ENCODE measurements at places on chromosomes 1 and 21.

DNA sequence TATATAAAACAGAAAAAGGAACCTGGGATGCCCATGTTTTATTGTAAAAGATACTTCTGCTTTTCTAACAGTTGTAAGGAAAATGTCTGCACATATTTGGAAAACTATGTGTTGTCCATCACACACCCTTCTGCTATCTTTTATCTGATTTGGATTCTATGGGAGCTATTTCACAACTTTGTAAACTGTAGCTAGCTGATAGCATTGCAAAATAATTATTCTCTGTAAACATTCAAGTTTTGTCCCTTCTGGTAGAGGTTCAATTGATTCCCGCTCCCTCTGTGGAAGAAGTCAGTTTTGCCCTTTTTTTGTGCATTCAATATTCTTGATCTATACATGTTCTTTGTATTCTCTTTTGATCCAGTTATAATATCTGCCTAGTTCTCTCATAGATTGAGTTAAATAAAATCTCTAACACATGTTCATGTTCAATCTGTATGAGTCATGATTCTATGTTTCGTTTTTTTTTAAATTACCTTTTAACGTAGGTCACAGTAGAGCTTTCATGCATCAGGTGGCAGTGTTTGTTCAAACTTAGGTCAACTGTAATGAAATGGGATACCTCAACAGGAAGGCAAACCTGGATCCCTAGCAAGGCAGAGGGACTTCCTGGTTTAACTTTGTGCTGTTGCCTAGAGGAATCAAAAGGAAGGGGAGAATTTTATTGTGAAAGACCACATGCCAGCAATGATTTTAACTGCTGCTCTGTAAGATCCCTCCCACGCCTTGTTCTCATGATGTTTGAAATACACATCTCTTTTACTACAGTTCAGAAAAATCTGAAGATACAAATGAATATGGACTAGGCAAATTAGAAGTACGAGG is 26.0 kb upstream of the BCL9 start:
- peak; percentile 40 for DNase-seq

- DNase-seq: no peak
Measured at GRCh38 chr1:197106869-197107268, 39.6 kb downstream of the ASPM start.

- DNase-seq: no peak
Measured at GRCh38 chr1:165542647-165543046, 1.2 kb upstream of the LRRC52 start.

GRCh38 chr1:67525053-67525760 is 95.0 kb upstream of the SERBP1 start:
- no peak for DNase-seq

DNA sequence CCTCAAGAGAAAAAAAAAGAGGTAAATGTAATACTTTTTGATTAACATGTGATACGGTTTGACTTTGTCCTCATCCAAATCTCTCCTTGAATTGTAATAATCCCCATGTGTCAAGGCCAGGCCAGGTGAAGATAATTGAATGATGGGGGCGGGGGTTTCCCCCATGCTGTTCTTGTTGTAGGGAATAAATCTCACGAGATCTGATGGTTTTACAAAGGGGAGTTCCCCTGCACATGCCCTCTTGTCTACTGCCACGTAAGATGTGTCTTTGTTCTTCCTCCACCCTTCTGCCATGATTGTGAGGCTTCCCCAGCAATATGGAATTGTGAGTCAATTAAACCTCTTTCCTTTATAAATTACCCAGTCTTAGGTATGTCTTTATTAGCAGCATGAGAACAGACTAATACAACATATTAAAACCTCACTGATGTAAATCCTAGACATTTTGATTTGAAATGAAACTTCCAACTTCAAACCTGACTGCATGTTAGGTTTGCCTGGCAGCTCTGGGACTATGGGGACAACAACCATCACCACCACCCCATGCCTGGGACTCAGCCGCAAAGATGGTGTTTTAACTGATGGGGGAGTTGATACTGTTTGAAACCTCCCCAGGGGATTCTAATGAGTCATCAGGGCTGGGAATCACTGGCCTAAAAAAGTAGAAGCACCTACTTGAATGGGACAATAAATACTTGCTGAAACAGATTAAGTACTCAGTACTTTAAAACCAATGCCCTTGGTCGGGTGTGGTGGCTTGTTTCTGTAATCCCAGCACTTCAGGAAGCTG is 32.8 kb upstream of the BACH1 start:
- no peak for DNase-seq

DNA sequence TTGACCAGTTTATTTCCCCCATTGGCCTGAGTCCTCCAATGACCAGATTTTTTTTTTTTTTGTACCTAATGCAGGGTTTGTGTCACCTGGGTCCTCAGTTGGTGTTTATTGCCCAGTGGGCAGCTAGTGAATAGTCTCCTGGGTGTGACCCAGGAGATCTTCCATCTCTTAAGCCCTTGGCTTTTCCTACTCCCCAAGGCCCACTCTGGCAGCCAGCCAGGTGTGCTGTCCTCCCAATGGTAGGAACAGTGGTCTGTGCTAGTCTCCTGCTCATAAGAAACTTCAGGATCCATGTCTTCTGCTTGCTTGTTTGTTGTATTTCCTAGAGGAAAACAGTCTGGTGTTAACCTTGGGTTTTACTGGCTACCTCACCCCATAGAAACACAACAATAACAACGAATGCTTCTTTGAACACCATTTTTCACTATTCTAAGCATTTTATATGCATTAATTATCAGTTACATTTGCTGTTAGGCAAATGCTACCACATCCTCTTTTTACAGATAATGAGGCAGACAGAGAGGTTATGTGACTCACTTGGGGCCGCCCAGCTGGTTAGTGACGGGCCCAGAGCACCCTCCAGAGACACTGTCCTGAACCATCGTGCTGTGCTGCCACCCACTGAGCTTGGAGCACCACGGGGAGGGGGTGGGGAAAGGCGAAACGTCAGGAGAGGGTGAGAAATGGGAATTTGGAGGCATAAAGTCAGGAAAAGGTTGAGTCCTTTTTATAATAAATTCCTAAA is 107.5 kb downstream of the HIVEP3 start:
- peak; percentile 89 for DNase-seq

DNA sequence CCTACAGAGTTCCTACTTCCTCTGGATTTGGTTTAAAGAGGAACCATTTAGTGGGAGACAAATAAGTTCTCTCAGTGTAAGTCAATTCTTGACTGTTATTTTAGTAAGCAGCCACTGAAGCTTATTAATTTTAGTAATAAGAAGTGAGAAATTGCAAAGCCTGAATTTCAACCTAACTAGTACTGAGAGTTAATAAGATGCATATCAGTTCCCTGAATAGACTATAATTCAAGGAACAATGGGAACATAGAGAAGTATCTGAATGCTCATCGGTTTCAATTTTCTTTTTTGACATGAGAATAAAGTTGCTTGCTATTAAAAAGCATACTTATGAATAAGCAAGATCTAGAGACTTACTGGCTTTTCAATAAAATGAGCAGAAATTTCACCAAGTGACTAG is 8.0 kb upstream of the PPT1 start:
- DNase-seq: no peak

- DNase-seq: no peak
Measured at GRCh38 chr1:44784094-44785028, 3.6 kb downstream of the BEST4 start.

DNA sequence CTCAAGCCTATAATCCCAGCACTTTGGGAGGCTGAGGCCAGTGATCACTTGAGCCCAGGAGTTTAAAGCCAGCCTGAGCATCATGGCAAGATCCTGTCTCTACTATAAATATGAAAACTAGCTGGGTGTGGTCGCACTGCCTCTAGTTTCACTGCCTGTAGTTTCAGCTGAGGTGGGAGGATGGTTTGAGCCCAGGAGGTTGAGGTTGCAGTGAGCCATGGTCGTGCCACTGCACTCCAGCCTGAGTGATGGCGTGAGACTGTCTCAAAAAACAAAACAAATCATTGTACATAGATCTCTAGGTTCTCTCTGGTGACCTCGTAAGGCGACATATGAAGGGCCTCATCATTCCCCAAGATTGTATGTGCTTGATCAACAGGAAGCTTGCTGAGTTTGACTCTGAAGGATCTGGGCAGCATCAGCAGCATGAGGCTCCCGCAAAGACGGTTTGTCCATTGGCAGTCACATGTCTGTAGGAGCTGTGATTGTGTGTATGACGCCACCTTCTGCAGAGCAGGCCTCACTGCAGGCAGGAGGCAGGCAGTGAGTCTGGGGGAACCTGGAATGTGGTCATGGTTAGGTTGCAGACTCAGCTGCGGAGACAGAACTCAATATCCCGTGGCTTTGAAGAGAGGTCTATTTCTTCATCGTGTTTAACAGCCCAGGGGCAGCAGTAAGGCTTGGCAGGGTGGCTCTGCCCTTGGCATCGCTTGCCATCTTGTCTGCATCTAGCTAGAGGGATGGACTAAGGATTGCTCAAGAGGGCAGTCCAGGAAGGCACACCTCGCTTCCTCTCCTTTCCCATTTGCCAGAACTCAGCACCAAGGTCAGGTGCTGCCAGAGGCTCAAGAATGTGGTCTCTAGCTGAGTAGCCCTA is 14.0 kb downstream of the ATP5PO start:
- no peak for DNase-seq

DNA sequence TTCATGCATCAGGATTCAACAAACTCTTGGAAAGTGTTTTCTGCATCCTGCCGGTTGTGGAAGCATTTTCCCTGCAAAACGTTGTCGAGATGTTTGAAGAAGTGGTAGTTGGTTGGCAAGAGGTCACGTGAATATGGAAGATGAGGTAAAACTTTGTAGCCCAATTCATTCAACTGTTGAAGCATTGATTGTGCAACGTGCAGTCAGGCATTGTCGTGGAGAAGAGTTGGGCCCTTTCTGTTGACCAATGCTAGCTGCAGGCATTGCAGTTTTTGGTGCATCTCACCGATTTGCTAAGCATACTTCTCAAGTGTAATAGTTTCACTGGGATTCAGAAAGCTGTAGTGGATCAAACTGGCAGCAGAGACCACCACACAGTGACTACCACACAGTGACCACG is 57.0 kb upstream of the PRDM2 start:
- no peak for DNase-seq

GRCh38 chr21:41973861-41974751 is 20.3 kb upstream of the C2CD2 start:
- peak; percentile 26 for DNase-seq

DNA sequence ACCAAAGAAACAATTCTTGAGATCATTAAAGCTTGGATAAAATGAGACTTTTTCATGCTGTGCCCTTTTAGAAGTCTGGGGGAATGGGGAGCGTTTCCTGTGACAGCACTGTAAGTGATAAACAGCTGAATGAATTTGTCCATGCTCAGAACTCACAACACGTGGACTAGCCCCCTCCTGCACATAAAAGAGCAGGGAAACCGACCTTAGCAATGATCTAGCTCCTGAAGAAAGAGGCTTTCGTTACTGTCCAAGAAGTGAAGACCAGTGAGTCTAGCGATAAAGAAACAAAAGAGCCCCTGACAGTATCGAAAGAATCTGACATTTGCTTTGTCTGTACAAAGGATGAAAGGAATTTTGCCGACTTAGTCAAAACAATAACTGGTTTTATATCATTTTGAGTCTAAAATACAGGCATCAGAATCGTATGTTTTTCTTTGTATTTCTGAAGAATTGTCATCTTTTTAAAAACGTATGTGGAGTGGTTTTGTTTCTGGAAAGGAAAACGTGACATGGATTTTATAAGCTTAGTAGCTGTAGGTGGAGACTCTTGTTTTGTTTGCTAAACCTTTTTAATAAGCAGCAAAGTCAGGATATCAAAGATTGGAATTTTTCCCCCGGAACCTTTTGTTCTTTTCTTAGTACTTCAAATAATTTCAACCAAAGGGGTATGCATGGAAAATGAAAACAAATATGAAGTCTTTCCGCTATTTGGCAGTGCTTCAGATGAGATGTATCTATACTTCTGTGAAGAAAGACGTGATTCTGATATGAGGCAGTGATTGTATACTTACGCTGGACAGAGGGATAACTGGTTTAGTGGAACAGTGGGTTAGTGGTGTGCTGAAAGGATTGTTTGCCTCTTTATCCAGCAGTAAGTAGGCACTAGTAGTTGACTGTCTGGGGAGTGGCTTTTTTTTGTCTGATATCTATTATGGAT is 61.0 kb downstream of the MAST2 start:
- DNase-seq: no peak

- DNase-seq: no peak
Measured at GRCh38 chr1:162475089-162475488, 22.5 kb upstream of the UHMK1 start.

- DNase-seq: no peak
Measured at GRCh38 chr1:6674771-6675170, 26.8 kb downstream of the DNAJC11 start.

DNA sequence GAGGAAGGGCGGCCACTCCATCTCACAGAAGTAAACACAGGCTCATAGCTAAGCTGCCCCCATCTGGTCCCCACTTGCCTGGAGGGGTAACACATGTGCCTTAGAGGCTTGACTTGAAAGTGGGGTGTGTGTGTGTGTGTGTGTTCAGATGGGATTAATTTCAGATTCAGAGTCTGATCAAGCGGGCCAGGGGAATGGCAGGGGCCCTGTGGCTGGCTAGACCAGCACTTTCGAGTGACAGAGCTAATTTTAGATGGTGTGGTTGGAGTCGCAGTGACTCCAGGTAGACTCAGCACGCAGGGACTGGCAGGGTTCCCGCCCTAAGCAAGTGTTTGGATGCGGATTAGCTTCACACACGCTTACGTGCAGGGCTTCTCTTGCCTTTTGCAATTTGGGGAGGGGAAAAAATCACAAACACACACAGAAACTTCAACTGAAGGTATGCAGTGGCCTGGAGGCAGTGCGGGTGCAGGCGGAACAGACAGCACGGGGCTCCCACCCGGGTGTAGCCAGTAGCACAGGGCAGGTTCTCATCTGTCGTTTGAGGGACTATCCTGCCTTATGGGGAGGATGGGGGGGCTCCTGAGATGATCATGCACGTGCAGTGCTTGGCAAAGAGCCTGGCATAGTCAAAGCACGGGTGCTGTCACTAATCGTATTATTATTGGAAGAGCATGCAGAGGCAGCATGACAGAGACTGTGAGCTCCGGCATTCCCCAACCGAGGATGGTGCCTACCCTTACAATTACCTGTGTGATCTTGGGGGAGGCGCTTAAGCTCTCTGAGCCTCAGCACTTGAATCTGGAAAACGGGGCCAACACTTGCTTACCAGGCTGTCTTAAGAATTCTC is 1.3 kb downstream of the EDN2 start:
- no peak for DNase-seq

DNA sequence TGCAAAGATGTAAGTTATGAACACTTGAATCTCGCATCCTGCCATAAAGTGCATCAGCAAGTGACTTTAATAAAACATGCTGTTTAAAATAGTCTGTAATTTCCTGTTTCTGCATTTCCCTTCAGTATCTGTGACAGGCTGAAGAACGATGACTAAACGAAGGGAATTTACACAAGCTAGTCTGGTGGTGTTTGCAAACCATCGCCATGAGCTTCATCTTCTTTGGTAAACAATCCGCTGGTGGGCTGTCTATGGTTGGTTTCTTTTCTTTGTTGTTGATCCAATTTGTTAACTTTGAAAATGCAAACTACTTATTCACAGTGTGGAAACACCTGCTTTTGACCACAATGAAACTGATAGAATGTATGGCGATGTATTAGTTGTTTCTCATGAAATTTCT is 13.9 kb downstream of the SERTAD4 start:
- peak; percentile 5 for DNase-seq

GRCh38 chr21:27448960-27449359 is 482.1 kb upstream of the ADAMTS5 start:
- DNase-seq: no peak

GRCh38 chr1:93681101-93681988 is at the start of gene BCAR3:
TSS of gene BCAR3 (minus strand) at chr1:93681837. CDS start at chr1:93674930, 6,907 bp downstream.
- DNase-seq: peak; percentile 76
